ENCODE measurements at places on chromosomes 3 and 15.

DNA sequence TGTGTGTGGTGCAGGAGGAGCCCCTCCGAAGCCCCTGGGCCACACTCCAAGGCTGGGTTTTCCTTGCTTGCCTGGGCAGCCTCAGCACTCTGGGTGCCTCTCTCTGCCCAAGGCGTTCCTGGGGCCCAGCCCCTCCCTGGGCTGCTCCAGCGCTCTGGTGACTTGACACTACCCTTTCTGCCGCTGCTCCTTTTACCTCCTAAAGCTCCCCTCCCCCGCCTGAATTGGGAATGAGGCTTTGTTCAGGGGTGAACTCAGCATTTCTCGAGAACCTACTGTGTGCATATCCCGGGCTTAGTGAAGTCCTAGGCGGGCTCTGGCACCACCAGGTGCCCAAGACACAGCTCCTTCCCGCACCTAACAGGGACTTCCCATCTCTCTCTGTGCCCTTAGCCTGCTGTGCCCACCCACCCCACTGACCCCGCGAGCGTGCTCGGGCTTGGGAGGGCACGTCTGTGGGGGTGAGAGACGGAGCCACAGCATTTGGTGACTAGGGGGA, 1.2 kb upstream of the BAHD1 start:
- DNase-seq: no peak

DNA sequence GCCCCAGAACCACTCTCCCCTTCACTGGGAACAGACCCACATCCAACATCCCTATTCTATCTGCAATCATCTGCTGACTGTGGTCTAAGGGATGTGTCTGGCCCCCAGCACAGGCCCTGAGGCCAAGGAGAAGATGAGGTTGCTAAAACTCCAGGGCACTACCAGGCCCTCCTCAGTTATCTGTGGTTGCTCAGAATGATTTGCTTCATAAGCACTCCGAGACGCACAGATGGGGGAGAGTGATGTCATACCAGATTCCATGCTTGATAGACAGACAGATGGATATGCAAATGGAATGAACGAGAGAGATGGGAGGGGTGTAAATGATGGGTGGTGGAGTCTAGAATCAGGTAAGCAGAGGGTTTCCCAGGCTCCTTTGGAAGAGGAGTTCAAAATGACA, 57.8 kb downstream of the CEMIP start:
- DNase-seq: no peak

DNA sequence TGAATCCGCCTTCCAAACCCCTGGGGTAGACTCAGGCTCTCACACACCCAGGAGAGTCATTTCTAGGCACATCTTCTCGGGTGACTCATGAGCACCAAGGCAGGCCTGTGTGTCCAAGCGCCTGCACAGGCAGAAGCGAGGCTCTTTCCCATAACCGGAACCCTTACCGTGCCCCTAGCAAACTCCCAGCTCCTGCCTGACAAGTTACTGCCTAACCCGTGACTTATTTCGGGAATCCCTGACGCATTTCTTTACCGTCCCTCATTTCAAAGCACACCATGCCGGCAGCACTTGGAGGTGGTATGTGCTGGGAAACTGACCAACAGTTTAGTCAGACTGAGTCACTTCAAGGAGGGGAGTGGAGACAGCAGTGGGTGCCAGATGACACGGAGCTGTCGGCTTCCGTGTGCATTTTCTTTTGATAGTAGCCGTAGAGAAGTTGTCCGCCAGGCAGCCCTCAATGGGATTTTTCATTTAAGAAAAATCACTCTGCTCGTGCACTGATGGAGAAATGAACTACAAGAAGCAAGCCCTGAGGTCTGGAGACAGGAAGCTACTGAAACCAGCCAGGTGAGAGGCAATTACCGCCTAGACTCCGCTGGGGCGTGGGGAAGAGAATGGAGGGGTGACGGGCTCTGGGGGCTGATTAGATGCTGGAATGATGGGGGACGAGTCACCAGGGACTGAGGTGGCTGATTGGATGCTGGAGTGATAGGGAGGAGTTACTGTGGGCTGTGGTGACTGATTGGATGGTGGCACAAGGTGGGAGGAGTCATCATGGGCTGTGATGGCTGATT, 17.3 kb upstream of the HRH1 start:
- DNase-seq: no peak

DNA sequence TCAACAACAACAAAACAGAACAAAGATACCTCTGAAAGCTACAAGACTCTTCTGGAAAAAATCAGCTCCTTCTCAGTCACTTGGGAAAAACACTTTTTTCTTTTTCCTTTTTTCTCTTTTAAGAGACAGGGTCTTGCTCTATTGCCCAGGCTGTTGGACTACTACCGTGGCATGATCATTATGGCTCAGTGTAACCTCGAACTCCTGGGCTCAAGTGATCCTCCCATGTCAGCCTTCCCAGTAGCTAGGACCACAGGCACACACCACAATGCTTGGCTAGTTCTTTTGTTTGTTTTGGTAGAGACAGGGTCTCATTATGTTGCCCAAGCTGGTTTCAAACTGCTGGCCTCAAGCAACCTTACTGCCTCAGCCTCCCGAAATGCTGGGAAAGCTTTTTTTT, 12.8 kb downstream of the MYO9A start:
- no peak for DNase-seq

DNA sequence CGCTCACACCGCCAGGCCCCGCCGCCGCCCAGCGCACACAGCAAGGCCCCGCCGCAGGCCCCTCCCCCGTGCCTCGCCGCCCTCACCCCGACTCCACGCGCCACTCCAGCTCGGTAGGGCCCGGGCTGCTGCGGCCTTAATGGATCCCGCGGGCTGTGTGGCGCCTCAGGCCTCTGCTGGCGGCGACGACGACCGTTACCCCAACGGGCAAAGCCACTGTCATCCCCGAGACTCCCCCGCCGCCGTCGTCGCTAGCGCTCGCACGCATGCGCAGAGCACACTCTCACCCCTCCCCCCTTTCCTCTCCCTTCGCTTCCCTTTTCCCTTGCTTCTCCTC, at the start of gene MSL2:
Gene MSL2 (minus strand): TSS at position 272 of the 337 bp plus-strand sequence. CDS start 1,222 bp downstream, outside the sequence.
- DNase-seq: no peak
